ENCODE measurements at places on chromosomes 12 and 14.

GRCh38 chr12:122943196-122943595, 23.1 kb downstream of the ABCB9 start:
- DNase-seq = no peak

DNA sequence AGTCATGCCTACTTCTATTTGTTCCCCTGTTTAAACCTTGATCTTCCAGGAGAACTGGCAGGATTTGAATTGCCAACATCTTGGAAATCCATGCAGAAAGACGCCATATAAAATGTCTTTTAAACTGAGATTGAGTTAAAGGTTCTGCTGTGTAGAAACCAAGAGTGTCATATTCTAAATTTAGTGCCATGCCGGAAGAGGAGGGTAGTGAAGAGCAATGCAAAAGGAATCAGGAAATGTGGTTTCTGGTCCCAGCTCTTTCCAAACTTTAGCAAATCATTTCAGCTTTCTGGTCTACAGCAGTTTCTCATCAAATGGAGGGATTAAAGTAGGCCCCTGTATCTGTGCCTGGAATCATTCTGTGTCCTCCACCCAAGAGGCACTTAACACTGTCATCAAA, 85.7 kb downstream of the BTG1 start:
- no peak for DNase-seq

DNA sequence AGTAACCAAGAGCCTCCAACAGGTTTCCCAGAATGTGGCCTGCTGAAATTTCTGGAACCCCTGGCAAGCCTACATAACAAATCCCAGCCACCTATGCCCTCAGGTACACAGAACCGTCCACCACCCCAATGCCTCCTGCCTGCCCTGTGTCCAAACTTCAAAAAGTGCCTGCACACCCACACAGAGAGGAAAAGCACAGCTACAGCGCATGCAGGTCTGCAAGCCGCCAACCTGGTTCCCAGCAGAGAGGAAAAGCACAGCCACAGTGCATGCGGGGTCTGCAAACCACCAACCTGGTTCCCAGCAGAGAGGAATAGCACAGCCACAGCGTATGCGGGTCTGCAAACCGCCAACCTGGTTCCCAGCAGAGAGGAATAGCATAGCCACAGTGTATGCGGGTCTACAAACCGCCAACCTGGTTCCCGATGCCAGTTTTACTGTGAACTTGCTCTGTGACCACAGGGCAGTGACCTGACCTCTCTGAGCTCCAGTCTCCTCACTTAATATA, 113.5 kb downstream of the SCARB1 start:
- DNase-seq = no peak

- DNase-seq = no peak
Measured at GRCh38 chr12:122884860-122885259, 11.1 kb downstream of the VPS37B start.

DNA sequence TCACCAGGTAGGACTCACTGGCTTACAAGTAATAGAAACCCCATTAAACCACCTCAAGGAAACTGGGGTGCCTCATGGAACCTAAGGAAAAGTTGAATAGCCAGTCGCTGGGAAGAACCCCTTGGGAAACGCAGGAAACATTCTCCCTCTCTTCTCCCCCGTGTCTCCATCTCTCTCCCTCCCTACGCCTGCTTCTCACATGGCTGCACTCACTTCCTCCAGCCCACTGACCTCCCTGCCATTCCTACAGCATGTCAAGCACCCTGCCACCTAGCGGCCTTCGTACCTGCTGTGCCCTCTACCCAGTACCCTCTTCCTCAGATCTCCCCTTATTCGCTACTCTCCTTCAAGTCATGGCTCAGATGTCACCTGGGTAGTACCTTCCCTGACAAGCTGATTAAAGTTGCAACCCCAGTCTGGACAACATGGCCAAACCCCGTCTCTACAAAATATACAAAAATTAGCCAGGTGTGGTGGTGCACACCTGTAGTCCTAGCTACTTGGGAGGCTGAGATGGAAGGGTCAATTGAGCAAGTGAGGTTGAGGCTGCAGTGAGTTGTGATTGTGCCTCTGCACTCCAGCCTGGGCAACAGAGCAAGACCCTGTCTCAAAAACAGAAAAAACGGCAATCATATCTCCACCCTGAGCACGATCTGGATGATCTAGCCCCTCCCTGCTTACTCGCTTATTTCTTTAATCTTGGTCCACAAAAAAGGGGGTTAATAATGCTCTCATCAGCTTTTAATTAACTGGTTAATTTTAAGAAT, 6.4 kb upstream of the DTX1 start:
- no peak for DNase-seq

GRCh38 chr12:131055596-131056233, 102.0 kb downstream of the ADGRD1 start:
- DNase-seq = no peak

DNA sequence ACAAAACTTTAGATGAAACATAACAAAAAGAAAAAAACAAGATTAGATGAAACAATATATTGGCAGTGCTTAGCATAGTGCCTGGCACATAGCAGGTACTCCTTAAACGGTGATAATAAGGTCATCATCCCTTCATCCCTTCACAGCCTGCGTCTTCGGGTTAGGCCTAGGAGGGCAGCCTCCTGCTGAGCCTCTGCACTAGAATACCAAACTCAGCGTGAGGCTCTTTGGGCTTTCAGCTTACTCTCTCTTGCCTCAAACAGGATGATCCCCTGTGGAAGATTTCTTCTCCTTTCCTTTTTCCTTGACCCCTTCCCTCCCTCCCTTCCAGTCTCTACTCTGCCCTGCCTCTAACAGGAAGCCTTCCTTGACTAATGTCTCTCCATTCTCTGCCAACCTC, 14.4 kb upstream of the FIGNL2 start:
- no peak for DNase-seq

DNA sequence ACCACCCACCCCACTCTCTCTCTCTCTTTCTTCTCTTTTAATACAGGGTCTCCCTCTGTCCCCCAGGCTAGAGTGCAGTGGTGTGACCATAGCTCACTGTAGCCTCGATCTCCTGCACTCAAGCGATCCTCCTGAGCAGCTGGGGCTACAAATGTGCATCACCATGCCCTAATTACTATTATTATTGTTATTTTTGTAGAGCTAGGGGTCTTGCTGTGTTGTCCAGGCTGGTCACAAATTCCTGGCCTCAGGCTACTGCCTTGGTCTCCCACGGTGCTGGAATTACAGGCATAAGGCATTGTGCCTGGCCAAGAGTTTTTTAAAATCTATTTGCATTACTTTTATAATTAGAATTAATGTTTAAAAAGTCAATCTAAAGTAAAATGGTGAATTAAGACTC, 23.0 kb upstream of the TUBA1B start:
- DNase-seq = no peak

GRCh38 chr14:104394409-104394851, 185.1 kb upstream of the C14orf180 start:
- no peak for DNase-seq

DNA sequence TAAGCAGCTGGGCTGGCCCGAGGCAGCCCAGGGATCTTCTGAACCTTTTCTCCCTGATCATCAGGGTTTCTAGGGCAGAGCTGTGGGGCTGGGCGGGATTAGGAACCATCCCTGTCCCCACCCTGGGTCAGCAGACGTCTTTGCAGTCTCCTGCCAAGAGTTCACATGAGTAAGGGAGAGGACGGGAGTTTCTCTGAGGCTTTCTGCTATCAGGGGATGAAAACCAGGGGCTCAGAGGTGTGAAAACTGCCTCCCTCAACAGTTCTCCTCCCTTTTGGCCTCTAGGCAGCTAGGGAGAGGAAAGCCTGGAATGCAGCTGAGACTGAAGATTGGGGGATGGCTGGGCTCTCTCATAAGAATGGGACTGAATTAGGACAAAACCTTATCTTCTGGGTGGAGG, 7.9 kb downstream of the ZNF385A start:
- no peak for DNase-seq

DNA sequence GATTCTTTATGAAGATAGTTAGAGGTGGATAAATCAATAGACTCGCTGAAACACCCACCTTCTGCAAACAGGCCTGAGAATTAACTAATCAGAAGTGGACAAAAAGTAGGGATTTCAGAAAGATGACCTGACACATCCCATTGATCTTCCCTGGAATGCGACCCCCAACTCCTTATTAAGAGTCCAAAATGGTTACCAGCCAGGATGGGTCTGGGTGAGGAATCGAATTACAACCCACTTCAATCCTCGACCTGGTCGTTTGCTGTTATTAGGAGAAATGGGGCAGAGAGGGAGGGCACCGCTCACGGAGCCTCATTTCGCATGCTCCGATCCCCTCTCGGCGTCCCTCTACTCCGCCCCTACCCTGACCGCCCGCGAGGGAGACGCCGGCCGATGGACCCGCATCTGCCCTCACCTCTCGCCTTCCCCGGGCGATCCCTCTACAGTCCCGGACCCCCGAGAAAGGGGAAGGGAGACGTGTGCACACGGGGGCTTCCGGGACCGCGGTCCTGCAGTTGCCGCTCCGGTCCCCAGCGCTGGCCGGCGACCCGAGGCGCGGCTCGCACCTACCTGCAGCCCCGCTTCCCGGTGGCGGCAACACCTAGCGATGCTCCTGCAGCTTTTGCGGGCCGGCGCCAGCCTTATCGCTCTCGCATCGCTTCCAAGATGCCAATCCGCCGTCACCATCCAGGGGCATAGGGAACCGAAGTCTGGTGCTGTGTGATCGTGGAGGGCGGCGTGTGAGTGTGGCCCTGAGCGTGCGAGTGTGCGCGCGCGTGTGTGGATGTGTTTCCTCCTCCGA, 69.3 kb upstream of the USP15 start:
- no peak for DNase-seq

DNA sequence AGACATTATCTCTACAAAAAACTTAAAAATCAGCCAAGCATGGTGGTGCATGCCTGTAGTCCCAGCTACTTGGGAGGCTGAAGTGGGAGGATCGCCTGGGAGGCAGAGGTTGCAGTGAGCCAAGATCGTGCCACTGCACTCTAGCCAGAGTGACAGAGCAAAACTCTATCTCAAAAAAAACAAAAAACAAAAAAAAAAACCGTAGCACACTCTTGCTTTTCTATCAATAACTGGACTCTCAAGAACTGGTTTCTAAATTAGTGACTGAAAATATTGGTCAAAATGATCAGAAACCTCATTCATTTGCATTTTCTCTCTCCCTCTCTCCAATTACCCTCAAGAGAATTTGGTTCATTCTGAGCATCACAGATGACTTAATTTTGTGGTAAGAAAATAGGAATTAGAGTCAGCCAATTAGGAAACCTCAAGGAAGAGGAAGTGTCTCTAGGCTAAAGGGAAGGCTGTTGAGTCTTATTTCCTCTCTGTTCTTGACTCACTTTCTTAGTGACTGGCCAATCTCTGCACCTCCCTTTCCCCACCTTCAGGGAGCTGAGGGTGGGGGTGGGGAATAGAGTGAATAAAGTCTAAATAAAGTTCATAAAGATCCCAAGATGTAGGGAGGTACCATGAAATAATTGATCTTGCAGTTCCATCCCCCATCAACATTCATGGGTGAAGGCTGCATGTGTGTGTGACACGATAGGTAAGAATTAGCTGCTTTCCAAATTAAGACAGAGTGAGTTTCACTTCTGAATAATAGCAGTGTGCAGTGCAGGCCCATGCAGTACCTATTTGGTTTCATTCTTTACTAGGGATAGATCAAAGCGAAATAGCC, 6.8 kb upstream of the PSMA6 start:
- DNase-seq = no peak

GRCh38 chr14:99982537-99983250, 82.5 kb upstream of the EVL start:
- no peak for DNase-seq

DNA sequence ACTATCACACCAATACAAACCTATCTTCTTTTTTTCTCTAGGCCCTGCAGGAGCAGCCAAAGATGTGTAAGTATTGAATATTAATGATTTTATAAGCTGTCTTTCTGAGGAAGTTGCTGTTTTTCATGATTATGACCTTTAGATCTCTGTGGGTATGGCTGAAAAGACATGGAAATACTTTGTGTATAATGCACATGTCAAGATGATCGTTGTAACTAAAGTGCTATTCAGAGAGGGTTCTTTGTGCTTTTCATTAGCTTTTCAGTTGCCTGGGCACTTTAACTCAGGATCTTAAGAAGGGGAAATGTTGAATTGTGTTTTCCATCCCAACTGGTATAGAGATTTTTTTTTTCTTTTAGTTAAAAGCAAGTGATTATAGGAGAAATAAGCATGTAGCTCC, 18.1 kb downstream of the C12orf75 start:
- no peak for DNase-seq

DNA sequence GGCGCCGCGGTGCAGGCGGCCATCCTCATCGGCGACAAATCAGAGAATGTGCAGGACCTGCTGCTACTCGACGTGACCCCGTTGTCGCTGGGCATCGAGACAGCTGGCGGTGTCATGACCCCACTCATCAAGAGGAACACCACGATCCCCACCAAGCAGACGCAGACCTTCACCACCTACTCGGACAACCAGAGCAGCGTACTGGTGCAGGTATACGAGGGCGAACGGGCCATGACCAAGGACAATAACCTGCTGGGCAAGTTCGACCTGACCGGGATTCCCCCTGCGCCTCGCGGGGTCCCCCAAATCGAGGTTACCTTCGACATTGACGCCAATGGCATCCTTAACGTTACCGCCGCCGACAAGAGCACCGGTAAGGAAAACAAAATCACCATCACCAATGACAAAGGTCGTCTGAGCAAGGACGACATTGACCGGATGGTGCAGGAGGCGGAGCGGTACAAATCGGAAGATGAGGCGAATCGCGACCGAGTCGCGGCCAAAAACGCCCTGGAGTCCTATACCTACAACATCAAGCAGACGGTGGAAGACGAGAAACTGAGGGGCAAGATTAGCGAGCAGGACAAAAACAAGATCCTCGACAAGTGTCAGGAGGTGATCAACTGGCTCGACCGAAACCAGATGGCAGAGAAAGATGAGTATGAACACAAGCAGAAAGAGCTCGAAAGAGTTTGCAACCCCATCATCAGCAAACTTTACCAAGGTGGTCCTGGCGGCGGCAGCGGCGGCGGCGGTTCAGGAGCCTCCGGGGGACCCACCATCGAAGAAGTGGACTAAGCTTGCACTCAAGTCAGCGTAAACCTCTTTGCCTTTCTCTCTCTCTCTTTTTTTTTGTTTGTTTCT, 1.7 kb downstream of the HSPA2 start:
- DNase-seq = no peak

DNA sequence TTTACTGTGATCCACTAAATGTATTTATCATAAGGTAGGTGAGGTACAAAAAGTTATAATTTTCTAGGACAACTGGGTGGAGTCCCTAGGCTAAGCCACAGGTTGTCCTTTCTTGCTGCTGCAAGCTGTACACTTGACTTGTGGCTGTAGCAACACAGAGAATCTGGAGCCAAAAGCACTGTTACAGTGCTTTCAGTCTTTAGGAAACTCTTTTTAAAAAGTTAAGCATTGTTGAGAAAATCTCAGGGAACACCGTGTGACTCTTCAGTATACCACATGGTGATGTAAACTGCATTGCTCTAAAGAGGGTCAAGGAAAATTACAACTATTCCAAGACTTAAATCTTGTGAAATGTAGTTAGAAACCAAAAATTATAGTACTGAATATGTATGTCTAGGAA, 11.4 kb downstream of the SLC15A5 start:
- DNase-seq = no peak

- no peak for DNase-seq
Measured at GRCh38 chr14:22412926-22413411, 176.1 kb downstream of the DAD1 start.
